ENCODE measurements at places on chromosomes 13 and 19.

DNA sequence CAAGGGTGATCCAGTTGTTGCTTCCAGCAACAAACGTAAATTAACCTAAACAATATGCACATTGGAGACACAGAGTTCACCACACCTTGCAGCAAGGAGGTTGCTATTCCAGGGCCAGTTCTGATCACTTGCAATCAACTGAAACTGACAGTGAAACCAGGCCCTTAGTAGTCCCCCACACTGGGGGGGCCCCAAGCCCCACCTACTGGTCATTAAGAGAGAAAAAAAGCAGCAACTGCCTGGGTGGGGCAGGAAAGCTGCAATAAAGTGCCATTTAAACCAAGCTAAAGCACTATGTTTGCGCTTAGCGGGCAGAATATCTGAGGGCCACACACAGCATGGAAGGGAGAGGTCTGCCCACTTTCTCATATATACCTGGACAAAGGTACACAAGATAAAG lies 51.5 kb downstream of the ATP7B start:
- DNase-seq, result no peak

DNA sequence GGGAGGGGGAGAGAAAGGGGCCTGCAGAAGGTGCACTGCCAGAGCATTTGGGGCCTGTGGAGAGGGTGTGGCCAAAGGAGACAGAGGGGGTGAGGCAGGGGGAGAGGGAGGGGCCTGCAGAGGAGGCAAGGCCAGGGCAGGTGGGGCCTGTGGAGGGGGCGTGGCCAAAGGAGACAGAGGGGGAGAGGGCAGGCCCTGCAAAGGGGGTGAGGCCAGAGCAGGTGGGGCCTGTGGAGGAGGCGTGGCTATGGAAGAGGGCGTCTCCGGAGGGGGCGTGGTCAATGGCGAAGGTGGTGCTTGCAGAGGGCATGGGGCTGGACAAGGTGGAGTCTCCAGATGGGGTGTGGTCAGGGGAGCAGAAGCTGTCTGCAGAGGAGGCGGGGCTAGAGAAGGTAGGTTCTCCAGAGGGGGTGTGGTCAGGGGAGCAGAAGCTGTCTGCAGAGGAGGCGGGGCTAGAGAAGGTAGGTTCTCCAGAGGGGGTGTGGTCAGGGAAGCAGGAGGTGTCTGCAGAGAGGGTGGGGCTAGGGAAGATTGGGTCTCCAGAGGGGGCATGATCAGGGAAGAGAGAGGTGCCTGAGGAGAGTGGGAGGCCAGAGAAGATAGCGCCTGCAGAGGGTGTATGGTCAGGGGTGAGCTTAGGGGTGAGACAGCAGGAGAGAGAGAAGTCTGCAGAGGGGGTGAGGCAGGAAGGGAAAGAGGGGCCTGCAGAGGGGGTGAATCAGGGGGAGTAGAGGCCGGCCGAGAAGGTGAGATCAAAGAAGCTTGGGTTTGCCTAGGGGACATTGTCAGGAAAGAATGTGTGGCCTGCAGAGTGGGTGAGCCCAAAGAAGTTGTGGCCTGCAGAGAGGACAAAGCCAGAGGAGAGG lies 3.4 kb downstream of the PRR36 start:
- DNase-seq, result peak; percentile 70

- no peak for DNase-seq
Observed at GRCh38 chr19:31670931-31671330, 321.7 kb upstream of the TSHZ3 start.

- no peak for DNase-seq
Observed at GRCh38 chr13:78401873-78402707, 201.3 kb downstream of the POU4F1 start.

GRCh38 chr19:3698974-3699740 lies 1.1 kb downstream of the PIP5K1C start:
- peak; percentile 30 for DNase-seq

Data from activated CD4-positive, alpha-beta T cell treated with anti-CD3 and anti-CD28 coated beads, Interleukin-2, amount 50 U/mL, for 16 hours (primary cell).